NCI-H446 treated with DMSO at 0.1 percent for 48 hours (cell line): ENCODE measurements at places on chromosomes 4 and X.

GRCh38 chr4:153366486-153366885, 22.0 kb downstream of the MND1 start:
- no peak for DNase-seq

DNA sequence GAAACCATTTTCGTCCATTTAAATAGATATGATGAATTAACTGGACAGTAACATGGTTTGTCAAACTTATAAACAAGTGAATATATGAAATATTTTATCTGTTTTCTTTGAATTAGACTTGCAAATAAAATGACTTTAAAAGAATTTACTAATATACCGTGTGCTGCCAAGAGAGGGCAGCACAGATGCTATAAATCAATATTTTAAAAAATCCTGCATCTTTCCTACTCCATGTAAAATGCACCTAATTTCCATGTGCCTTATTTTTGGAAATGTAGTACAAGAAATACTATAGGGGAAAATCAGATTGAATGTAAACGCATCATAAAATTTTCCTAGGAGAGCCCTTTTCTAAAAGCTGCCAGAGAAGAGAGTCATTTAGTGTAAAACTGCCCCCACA, 62.2 kb downstream of the PRKX start:
- no peak for DNase-seq

DNA sequence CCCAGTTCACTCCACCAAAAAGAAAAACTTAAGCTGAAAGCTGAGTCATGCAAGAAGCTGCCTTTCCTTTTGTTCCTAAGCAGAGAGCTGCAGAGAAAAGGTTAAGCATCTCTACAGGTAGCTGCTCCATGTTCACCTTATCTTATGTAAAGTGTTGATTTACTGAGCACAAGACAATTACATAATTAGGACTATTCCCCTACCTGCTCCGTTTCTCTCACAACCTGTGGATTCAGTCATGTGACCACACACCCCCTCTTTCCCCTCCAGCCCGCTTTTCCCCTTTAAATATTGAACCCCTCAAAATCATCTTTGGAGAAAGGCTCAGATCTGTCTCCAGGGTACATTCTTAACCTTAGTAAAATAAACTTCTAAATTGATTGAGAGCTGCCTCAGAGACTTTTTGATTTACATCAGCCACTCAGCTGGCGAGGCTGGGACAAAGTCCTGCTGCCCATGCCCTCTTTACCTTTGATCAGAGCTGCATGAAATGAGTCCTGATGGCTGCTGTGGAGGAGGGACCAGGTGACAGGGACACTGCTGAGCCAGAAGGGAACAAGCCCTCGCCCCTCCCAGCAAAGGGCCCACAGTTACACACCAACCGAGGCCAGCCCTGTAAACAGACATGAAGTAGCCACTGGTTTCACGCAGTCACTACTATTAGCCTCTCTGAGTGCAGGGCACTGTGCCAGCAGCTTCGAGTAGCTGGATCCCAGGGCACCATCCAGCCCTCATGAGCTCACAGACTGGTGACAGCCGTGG, 53.9 kb upstream of the C4orf50 start:
- DNase-seq: no peak

- no peak for DNase-seq
These were observed 51.8 kb upstream of the BCOR start for GRCh38 chrX:40149286-40150175.

DNA sequence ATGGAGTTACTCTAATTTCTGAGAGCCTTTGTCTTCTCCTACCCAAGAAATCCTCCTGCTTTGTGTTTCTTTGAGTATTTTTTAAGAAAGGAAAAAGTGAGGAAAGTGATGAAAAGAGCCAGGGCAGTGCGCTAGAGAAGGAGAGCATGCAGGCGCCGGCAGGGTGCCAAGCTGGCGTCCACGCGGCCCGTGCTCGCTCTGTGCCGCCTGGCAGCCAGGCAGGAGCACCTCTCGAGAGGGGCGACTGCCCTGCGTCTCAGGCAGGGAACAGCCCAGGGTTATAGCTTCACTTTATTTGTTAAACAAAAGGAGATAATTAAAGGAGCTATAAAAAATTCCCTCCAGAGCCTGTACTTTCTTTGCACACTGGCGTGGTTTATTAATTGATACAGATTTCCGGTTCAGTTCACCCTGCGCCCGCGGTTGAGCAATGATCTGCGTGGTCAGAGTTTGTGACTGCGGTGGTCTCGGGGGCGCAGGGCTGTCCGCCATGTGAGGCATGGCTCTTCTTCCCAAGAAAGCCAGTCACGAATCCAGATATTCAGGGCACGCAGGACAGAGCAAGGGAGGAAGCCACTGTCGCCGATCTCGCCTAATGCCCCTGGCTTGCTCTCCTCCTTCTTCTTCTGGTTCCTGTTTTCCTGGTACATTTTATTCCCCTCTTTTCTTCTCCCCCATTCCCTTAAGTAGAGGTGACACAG, 110.8 kb upstream of the PAQR3 start:
- peak; percentile 60 for DNase-seq

DNA sequence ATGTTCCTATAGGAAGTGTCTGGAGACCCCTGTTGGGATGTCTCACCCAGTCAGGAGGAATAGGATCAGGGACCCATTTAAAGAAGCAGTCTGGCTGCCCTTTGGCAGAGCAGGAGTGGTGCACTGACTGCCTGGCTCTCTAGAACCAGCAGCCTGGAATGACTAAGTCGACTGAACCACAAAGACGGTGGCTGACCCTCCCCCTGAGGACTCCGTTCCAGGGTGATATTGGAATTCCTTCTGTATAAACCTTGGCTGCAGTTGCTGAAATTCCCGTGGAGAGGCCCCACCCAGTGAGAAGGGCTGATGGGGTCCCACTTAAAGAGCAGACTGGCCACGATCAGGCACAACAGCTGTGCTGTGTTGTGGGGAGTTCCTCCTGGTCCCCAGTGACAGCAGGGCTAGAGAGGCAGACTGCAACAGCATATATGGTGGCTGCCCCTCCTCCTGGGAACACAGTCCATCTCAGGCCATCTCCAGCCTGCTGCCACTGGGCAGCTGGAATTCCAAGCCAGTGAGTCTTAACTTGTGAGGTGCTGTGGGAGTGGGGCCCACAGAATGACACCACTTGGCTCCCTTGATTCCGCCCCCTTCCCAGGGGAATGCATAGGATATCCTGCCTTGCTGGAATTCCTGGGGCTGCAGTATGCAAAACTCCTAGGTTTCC, 41.8 kb upstream of the RLIM start:
- no peak for DNase-seq

DNA sequence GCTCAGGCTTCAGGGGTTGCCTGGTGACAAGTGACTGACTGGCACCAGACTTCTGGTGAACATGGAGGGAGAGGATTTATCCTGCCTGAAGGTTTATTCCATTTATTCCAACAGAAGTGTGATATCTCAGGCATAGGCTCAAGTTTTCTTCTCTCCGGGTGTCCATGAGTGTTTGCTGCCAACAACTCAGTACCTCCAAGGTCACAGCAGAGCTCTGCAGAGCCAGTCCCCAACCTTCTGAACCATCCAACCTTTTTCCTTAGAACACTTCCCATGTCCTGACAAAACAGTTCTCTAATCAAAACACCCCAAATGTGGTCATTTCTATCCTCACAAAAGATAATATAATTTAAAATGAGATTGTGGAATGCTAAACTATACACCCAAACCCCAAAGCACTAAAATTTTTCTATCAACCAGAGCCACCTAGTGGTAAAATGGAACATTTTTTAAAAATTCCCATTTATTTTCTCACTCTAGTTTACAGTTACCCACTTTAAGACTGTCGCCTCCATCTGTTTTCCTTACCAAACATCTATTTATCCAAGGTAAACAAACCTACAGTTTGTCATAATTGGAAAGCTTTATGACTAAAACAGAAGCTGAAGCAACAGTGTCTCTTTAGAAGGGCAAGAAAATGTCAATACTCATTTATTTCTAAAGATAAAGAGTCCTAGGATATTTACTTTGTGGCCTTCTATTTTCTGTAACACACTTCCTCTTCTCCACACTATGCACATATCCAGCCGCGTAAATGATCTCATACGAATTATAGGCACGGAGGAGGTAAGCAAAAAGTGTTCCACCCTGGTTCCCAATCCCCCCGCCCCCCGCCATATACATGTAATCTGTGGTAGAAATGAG, 39.5 kb downstream of the TMEM154 start:
- no peak for DNase-seq

DNA sequence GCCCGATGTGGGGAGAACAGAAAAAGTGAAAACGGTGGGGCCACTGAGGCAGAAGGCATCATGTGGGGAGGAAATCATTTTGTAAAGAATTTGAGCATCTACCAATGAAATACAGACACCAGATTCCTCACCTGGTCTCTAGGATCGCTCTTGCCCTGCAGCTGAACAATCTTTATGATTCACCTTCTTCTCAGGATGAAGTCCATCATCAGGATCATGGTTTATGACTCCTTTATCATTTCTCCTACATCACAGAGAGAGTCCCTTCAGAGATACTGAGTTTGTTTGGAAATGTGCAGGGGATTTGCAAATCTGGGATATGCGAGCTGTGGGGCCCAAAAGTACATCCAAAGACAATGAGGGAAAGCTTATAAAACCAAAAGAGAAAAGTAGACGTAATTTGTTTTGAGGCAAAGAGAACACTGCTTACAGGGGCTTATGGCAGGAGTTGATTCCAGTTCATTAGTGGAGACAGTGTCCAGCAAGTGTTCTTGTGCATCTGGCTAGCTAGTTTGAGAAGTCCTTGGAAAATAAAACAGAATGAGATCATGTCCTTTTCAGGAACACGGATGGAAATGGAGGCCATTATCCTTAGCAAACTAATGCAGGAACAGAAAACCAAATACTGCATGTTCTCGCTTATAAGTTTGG, 15.3 kb upstream of the ANXA5 start:
- DNase-seq: no peak

GRCh38 chrX:9180623-9181022, 146.7 kb upstream of the FAM9B start:
- no peak for DNase-seq

- DNase-seq: no peak
These were observed 75.6 kb downstream of the CCNG2 start for GRCh38 chr4:77232653-77233052.

GRCh38 chr4:151227731-151228130, 49.2 kb upstream of the PRSS48 start:
- no peak for DNase-seq

DNA sequence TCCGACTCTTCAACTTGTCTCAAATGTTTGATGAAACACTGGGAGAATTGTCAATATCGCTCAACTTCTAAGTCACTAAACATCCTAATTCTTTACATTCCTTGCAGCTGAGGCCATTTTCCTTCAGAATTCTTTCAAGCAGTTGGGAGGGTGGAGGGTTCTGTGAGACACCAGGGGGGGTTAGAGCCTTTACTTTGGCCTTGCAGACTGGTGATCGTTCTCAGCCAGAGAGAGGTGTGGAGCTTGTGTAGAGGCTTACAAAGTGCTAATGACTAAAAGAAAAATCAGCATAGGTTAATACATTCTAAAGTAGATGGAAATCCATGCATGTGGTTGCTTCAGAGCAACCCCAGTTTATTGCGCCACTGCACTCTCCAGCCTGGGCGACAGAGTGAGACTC, 21.3 kb upstream of the SOX3 start:
- no peak for DNase-seq

- DNase-seq: no peak
These were observed 247.9 kb upstream of the GALNTL6 start for GRCh38 chr4:171565130-171565788.

GRCh38 chrX:38718311-38718710, 82.9 kb upstream of the MID1IP1 start:
- no peak for DNase-seq

GRCh38 chrX:136170139-136170800, 22.9 kb downstream of the FHL1 start:
- no peak for DNase-seq

- DNase-seq: no peak
These were observed 18.0 kb upstream of the RHOXF2 start for GRCh38 chrX:120140293-120140981.

DNA sequence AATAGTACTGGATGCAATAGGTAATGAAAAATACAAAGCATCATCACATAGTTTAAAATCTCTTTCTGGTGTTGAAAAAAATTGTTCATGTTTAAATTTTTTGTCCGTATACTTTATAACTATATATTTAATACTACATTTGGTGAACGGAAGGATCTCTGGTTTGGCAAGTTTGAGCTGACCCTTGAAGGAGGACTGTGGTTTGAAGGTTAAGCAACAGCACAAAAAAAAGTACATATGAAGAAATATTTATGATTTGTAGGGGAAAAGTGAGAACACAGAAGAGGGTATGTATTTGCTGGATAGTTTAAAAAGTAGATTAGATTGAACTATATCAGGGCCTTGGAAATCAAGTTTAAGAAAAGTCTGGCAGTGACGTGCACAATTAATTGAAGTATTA, 13.3 kb downstream of the SRP72 start:
- no peak for DNase-seq

DNA sequence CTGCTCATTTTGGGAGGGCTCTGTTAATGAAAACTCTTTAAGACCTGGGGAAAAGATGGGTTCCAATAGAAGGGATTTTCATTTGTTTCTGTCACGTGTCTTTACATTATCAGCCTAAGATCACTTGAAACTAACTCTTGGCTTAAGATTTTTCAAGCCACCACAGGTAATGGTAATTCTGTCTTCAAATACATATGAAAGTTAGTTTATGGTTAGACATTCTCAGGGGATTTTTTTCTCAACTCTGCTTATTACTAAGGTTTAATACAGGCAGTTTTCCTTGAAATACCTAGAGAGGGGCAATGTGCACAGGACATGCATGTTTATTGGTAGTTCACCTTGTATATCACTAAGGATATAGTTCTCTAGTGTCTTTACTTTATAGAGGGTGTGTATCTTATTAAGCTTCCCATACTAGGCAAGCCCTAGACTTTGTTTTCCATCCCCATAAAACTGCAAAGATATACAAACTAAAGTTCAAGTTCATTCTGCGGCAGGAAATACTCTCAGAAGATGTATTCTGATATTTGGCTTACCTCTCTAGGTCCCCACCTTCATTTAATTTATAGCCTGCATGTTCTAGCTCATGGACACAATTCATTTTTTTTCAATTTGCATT, 38.2 kb upstream of the MYOZ2 start:
- DNase-seq: no peak

DNA sequence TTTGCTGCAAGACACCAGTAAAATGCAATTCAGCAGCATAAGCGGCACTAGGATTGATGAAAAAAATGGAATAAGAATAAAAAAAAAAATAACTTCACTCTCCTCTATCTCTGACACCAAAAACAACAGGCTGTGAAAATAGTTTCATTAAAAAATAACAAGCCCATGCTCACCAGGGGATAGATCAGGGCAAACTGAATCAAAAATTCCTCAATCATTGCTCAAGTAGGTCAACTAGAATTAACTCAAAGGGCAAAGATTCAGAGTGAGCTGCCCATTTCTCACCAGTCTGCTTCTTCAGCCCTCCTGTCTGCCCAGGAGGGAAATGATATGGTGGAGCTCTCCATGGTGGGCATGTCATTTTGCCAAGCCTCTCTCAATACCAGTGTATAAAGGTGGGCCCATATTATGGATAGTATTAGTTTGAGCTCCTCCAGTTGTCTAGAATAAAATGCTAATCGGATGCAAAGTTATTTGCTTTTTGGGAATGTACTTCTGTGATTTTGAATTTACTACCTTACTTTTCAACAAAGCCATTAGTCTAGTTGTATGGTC, 153.9 kb downstream of the UNC5C start:
- DNase-seq: no peak
